Stimulated activated CD8-positive, alpha-beta memory T cell treated with anti-CD3 and anti-CD28 coated beads, Interleukin-7, amount 100 ng/mL, for 1 hour (primary cell): ENCODE measurements at places on chromosomes 7 and 10.

DNA sequence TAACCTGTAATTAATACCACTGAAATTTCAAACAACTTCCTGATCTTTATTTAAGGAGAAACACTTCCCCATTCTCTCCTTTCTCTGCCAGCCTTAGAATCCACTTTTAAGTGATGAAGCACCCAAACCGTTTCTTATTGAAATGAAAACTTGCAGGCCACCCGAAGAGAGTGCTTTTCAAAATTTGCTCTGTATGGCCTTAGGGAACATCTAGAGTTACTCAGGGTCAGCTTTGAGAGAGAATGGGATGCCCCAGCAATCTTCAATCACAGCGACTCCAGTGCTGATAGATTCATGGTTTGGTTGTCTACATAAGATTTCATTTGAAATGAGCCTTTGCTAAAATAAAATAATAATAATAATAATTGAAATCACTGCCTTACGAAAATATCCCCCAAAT is 323.1 kb downstream of the PCLO start:
- no peak for DNase-seq

DNA sequence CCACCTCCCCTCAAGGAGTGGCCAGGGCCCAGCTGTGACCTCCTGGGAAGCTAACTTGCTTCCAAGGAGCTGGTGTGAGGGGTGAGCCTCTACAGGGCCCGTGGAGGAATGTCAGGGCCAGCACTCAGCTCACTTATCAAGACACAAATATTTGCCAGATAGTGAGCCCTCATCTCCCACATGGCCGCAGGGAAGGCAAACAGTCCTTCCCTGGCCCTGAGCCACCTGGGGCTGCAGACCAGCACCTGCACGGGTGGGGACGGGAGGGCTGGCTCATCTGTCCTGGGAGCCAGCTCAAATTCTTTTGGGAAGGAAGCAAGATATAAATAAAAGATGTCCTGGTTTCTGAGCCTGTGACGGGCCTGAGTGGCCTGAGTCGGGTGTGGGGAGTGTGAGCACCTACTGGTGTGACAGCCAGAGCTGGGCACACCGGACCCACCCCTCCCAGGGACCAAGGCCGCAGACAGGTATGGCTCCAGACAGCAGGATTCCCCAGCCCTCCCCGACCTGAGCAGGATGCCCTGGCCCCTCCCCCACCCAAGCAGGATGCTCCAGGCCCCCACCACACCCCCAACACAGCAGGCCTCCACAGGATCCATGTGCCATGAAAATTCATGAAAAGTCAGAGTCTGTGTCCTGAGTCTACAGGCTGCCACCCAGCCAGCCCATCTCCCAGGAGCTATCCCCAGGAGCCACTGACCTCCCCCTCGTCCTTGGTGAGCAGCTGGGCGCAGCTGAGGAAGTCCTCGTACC is 148.0 kb downstream of the MAPK8 start:
- no peak for DNase-seq

GRCh38 chr7:150453181-150453580 is 2.8 kb downstream of the GIMAP8 start:
- DNase-seq = no peak

DNA sequence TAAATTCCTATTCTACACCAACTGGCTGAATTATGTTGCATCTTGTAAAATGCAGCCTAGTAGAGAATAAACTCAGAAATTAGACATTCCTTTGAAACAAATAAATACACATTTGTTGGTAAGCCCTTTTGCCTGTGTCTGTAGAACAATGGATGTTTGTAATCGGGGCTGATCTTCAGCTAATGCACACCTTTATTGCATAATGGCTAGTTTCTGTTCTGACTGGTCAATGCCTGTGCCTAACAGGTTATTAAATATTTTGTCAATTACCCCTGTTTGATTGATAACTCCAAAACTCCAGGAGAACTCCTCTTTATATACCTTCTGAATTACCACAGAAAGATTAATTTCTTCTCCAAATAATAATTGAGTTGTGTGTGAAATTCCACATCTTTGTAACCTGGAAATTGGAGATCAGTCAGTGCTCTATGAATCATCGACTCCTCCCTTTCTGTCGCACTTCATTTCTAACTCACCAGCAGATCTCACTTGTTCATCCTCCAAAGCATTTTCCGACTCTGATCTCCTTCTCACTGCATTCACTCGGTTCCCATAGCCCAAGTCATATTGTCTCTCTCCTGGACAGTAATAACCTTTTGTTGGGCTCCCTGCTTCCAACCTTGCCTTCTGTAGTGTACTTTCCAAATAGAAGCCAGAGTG is 196.0 kb upstream of the FZD1 start:
- DNase-seq = no peak

DNA sequence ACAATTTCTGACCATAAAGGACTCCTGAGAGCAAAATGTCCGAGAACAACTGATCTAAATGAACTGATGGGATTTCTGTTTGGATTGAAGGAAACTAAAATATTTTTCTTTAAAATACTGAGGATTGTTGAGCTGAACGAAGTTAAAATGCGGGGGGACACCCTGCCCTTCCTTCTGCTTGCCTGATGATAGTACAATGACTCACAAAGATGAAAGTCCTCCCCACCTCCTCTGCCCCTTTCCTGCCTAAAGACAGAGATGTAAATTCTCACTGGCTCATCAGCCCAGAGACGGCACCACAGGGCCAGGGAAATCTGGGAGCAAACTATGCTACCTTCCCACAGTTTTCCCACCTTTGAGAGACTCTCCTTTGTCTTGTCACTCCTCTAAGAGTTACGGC is 180.6 kb downstream of the PHTF2 start:
- no peak for DNase-seq

DNA sequence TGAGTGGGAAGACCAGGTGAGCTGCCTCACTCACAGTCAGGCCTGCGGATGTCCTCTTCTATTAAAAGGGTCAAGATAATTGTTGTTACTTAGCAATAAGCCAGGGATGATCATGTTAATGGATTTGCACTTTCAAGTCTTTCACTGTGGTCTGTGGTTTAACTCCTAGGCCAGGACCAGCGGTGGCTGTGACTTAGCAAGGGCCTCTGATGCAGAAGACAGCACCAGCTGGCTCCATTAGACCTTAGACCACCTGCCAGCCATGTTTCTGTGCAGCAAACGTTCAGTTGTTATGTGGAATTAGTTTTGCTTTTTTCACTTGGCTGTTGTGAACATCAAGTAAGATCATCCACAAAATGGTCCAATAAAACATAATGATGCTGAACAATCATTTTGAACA is 537.3 kb downstream of the TNS3 start:
- DNase-seq = no peak

DNA sequence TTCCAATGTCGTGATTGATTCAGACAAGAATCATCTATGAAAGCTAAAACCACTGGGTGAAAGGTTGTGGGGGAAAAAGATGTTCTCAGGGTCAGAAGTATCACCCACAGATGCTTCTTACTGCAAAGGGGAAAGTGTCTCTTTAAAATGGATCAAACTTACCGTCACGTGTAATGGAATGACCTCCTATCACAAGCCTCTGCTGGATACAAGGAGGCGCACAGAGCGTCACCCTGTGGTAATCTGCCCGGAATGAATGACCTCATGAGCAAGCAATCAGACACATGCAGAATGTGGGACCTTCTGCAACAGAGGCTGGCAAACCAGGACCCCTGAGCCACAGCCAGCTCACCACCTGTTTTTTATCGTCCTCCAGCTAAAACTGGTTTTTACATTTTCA is 33.0 kb downstream of the WIPF3 start:
- no peak for DNase-seq

DNA sequence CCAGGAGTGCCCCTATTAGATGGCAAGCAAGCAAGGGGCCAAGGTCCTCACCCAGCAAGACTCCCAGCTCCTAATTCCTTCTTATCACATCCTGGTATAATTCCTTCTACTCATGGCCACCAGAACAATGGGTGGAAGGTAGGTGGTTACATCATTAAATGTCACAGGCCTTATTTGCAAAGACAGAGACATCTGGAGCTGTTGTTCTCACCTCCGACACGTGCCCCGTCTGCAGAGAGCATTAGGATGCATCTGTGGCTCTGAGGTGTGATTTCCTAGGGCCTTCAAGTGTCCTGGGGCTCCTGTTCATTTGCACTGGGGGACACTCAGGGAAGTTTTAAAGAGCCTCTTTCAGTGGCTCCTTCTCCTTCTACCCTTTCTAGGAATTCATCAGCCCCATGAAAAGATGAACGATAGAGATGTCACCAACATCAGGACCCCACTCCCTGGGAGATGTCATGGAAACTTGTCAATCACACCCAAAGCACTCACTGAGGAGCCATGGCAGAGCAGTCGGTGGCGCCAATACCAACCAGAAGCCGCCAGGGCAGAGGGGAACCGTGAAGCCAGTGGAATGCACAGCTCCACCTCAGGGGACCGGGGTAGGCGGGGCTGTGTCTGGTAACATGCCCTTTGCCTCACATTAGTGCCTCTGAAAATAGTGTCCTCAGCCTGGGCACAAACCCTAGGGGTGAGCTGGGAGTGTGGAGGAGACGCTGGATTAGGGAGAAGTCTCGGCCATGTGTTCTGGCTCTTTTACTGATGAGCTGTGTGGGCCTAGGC is 2.9 kb upstream of the ATP6V0E2 start:
- no peak for DNase-seq

DNA sequence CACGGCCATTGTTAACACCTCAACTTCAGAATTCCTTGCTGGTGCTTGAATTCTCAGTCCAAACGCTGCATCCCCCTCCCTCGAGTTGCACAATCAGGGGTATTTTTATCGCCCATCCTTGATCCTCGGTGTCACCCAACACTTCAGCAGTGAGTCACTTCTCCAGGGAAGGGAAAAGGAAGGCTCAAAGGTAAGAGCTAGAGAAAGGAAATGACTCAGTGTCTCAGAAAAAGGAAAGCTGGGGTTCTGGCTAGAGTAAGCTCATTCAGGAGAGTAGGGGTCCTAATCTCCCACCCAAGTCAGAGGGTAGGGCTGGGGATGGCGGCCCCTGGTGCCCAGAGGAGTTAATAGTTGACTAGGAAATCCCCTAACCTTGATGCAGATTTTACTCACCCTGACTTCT is 39.8 kb upstream of the TRIM8 start:
- DNase-seq = no peak

DNA sequence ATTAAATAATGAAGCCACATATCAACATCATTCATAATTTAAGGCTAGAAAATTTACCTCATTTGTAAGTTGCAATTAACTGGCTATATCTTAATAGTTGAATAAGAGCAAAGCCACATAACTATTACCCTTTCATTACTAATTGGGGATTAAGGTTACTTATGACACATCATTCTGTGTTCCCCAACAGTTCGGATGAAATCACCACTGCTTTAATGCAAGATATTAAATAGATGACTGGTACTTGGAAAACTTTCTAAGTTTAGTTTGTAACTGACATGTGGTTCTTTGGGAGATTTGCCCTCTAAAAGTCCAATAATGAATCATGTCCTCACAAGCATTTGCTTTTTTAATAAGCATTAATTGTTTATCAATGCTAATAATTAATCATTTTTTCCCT is 109.1 kb downstream of the MTERF1 start:
- DNase-seq = no peak

DNA sequence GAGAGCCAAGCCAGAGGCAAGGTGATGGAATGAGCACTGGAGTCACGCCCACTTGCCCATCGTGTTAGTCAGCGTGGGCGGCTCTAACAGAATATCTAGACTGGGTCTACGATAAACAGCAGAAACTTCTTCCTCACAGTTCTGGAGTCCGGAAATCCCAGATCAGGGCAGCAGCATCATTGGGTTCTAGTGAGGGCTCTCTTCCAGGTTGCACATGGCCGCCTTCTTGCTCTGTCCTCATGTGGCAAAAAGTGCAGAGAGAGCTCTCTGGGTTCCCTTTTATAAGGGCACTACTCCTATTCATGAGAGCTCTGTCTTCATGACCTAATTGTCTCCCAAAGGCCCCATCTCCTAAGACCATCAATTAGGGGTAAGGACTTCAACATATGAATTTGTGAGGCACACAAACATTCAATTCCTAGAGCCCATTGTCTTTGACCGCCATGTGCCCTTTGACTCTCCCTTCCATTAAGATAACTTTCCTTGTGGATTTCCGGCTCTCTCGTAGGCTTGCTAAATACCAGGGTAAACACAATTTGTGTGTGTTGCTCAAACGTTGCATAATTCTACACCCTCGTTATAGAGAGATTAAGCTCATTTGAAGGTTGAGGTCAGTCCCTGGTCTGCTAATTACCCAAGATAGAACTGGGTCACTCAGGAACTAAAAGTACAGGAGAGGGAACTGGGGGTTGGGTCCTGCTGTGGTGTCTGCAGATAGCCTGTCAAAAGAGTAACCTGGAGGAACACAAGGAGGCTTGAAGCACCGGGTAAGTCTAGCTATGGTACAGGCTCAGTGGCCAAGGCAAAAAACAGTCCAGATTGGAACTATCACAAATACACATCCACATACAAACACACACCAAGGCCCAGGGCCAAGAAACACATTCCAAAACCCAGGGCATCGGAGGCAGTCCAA is 28.7 kb upstream of the USP6NL start:
- DNase-seq = no peak

- DNase-seq = no peak
Measured at GRCh38 chr7:132213583-132213982, 362.7 kb downstream of the PLXNA4 start.

GRCh38 chr7:131090886-131091692 is 236.6 kb upstream of the MKLN1 start:
- DNase-seq = no peak

GRCh38 chr7:100220586-100221230 is 959 bp downstream of the PVRIG start:
- no peak for DNase-seq
